ENCODE measurements at places on chromosomes 6 and 20.

DNA sequence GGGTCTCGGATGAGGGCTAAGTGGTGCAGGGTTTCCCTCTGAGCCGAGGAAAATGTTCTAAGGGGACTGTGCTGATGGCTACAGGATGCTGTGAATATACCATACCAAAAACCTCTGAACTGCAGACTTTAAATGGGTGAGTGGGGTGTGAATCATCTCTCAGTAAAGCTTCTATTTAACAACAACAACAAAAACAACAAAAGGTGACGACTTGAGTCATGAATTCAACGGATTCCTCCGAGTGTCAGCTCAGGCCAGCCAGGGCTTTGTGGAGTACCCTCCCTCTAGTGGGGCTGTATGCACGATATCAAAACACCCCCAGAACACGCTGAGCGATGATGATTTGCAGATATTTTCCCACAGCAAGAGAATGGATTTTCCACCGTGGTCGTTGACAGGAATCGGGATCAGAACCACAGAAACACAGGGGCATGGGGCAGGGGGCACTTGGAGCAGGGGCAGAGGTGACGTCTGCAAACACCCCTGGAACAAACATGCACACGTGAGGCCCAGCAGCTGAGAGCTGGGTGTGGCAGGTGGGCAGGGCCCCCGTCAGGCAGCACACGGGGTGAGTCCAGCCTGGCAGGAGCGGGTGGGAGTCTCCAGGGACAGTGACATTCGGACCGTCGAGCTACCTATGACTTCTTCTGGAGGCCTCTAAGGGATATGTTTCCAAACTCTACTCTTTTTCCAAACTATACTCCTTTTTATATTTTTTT, 38.6 kb downstream of the SLC2A4RG start:
- DNase-seq, result no peak

DNA sequence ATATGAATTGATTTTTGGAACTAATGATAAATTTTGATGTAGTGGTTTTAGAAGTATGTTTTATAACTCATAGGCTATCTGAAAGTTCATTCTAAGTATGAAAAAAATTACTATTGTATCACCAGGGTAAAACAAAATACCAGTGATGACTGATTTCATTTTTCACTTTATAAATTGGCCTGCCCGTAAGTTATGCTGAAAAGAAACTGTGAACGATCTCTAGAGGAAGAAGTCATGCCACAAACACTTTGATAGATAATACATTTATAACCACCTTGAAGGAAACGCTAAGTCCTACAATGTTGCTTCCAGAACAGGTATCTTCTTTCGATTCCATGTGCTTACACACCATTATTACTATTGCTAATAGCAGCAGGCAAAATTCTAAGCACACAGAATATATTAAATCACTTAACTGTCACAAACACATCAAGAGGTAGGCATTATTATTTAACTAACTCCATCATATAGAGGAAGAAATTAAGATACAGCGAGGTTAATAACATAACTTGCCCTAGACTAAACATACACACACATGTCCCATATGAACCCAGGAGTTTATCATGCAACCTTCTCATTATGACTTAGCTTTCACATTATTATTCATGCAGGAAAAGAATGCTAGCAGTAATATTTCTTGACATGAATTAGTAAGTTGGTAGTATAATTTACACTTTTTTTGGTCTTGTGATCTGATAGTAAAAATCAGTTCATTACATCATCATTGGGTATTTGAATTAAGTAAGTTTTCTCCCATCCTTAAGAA, 44.7 kb downstream of the RGS17 start:
- DNase-seq, result no peak

GRCh38 chr6:30192076-30192475, 21.1 kb downstream of the TRIM26 start:
- DNase-seq, result no peak

DNA sequence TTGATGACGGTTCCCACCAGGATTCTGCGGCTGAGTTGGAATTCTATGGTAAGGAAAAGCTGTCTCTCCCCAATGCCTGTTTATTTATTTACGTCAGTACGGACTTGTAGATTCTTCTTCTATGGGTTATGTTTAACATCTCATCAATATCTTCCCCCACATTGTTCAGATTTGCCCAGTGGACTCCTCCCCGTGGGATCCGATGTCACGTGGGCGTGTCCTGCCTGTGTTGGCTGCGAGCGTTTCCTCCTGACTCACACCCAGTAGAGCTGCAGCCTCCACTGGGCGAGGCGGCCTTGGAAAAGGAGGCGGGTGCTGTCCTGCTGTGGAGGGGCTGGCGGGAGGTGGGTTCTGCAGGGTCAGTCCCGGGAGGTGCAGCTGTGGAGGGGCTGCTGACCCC, 46.8 kb upstream of the SLCO4A1 start:
- no peak for DNase-seq

GRCh38 chr6:107611094-107611810, 121.3 kb downstream of the SOBP start:
- DNase-seq, result no peak

- DNase-seq, result no peak
Measured at GRCh38 chr6:53239526-53239925, 90.9 kb upstream of the GCM1 start.

GRCh38 chr20:23634044-23634801, 3.5 kb downstream of the CST3 start:
- DNase-seq, result no peak

DNA sequence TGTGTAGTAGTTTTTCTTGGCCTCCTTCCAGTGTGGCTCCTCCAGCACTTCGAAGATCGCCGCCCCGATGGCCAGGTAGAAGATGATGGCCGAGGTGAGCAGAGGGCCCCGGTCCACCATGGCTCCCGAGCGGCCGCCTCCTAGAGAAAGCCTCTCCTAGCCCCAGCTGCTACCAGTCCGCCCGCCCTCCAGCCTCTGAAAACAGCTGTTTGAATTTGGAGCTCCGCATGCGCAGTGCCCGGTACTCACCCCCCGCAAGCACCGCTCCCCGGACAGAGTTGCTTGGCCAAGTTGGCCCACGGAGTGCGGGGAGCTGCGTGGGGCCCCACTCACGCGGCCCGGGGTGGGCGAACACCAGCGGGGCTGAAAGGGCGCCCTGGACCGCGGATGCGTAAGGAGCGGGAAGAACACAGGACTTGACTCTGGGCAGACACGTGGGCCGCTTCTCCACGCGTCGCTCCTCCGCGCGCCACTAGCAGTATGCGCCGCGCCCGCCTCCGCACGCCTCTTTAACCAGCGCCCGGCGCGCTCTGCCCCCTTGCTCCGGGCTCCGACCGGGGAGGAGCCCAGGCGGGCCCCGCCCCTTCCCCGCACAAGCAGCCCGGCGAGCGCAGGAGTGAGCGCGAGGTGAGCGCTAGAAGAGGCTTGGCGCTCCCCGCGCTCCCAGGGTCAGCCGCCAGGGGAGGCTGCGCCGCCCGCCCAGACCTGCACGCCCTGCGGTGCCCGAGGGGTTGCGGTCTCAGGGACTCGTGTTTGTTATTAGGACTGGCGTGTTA, at the start of gene KCNK5:
KCNK5 (minus strand) TSS at position 484 of the 776 bp plus-strand sequence; CDS start at position 120, 364 bp downstream.
- peak; percentile 67 for DNase-seq

- DNase-seq, result no peak
Measured at GRCh38 chr6:50815436-50816114, 3.1 kb upstream of the TFAP2B start.

GRCh38 chr20:23152308-23152892, 66.3 kb upstream of the CD93 start:
- no peak for DNase-seq

DNA sequence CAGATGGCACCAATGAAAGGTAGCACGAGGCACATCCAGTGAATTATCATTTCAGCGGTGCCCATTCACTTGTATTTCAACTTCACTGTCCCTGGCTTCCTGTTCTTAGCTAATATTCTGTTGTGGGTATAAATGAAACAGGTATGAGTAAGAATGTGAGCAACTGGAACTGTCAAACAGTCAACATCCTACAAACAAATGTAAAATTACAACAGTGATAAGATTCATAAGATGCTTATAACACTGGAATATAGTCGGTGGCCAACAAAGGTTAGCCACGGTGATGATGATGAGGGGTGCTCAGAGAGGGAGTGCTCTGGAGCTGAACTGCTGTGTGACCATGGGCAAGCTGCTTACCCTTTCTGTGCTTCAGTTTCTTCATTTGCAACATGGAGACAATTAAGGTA, 74.9 kb upstream of the TOX2 start:
- no peak for DNase-seq

- DNase-seq, result peak; percentile 24
Measured at GRCh38 chr20:35883778-35884540, 70.3 kb downstream of the SCAND1 start.

DNA sequence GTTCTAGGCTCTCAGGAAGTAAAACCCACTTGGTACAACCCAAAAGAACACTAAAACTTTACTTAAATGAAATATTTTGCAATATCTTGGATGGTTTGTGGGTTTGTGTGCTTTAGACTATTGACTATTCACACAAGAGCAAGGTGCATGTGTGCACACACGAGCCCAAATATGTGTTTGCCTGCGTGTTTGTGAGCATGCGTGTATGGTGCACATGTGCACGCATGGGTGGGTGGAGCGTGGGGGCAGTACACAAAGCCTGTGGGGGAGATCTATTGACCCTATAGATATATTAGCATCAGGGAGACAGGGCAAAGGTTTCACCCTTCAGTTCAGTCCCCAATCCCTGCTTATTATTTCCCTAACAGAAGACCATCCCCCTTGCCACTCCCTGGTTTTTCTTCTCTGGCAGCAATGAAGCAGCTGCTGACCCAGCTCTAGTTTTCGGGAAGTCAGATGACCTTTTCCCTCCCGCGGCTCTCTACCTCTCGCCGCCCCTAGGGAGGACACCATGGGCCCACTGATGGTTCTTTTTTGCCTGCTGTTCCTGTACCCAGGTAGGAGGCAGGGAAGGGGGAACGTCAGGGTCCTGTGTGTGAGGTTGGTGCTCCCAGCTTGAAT, at the start of gene C2:
C2 (plus strand) TSS at position 476 of the 621 bp plus-strand sequence; CDS start at position 512, 36 bp downstream.
- no peak for DNase-seq

DNA sequence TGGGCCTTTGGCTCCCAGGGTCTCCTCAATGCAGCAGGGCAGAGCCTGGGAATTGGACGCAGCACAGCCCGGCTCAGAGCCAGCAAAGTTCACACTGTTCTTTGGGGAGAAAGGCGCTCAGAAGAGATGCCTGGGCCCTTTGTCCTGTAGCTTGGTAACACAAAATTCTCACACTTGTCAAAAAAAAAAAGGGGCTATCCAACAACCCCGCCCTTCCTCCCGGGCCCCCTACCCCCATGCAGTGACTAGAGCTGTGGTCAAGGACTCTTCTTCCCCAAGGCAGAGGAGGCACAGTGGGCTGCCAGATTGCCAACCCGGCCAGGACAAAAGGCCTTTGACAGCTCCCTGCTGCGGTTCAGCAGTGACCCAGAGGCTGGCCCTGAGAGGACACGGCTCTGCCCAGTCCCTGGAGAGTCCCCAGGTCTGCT, 2.0 kb downstream of the NKAIN4 start:
- DNase-seq, result no peak

DNA sequence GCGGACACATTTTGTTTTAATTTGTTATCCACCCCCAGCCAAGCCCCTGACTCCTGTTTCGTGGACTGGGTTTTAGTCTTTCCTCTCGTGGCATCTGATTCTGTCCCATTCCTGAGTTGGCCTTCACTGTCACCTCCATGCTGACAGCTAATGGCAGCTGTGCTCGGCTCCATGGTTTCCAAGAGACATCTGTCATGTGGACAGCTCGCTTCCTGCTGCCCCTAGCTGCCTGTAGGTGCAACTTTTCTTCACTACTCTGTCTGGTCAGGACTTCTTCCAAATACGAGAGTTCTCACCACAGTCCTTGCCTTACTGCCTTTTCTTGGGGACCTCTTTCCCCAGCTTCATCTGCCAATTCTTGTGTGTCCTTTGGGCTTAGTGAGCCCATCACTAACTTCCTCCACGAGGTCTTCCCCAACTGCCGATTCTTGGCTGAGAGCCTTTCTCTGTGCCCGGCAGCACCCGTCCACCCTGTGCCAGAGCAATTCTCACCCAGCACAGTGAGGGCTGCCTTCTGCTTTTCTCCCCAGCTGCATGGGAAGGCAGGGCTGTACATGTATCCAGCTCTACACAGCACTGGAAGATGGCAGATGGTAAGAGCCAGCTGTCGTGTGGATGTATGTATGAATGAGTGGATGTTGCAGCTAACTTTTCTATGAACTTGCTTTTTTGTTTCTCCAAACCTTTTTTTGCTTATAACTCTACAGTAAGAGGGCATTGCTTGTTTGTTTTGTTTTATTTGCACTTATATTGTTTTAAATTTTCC, 140.4 kb downstream of the F13A1 start:
- no peak for DNase-seq

DNA sequence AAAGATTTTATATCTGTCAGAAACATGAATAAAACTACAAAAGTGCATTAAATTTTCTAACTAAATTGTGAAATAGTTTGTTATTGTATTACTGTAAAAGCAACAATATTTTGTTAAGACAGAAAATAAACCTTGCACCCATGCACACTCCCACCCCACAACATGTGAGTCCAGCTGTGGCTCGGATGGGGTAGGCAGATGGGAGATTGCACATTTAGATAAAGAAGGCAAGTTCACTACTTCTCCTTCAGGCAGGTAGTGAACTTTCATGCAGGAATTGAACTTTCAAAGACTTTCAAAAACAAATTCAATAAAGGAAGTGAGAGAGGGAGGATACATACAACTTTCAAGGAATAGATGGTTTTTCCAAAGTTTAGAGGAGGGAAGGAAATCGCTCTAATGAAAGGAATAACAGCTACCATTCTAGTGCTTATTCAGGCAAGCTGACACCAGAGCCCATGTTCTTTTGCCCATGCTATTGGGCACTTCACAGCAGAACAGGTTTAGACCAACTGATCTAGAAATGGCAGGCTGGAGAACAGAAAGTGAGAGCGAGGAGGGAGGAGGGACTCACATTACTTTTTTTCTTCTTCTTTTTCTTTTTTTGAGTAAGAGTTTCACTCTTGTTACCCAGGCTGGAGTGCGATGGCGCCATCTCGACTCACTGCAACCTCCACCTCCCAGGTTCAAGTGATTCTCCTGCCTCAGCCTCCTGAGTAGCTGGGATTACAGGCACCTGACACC, 28.5 kb downstream of the SF3B5 start:
- DNase-seq, result no peak

GRCh38 chr20:46595933-46596332, 45.5 kb upstream of the OCSTAMP start:
- no peak for DNase-seq

GRCh38 chr20:5667705-5668528, 82.3 kb upstream of the SHLD1 start:
- no peak for DNase-seq

- DNase-seq, result peak; percentile 31
Measured at GRCh38 chr20:56414842-56415765, 3.0 kb downstream of the CASS4 start.

DNA sequence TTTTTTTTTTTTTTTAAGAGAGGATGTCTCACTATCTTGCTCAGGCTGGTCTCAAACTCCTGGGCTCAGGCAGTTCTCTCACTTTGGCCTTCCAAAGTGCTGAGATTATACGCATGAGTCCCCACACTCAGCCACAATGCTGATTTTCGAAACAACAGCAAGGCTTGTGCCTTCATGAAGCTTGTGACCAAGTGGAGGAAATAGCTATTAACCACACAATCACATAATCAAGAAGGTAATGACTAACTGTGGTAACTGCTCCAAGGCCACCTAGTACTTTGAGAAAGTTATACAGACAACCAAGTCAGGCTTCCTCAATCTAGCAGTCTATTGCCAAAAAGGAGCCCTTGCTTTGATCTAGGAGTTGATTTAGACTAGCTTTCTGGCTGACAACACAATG, 46.3 kb downstream of the SOD2 start:
- DNase-seq, result no peak

- DNase-seq, result no peak
Measured at GRCh38 chr6:105982761-105983540, 103.2 kb upstream of the PRDM1 start.

- no peak for DNase-seq
Measured at GRCh38 chr6:13531956-13532355, 42.4 kb upstream of the SIRT5 start.

Data from stimulated activated CD8-positive, alpha-beta memory T cell treated with anti-CD3 and anti-CD28 coated beads, Interleukin-12 subunit alpha, Interleukin-12 subunit beta, amount 100 ng/mL, for 4 hours (primary cell).